ENCODE measurements at places on chromosomes 16 and 17.

DNA sequence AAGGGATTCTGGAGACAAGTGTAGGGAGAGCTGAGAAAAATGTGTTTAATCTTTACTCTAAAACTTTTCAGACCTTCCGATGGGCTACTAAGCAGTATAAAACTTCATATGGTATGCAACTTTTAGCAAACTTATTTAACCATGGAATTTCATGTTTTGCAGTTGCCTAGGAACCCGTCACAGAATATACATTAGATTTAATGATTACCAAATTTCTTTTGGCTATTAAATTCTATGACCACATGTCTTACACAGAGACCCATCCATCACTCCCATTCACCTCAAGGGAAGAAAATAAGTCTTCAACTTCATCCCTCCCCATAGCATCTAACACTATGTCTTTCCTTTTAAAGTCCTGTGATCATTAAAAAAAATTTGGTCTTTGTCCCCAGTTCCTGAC lies 54.9 kb downstream of the HS3ST3A1 start:
- DNase-seq: no peak

- DNase-seq: no peak
Measured at GRCh38 chr17:74742153-74742515, 5.1 kb downstream of the RAB37 start.

- DNase-seq: no peak
Measured at GRCh38 chr17:14310605-14311004, 9.7 kb downstream of the HS3ST3B1 start.

DNA sequence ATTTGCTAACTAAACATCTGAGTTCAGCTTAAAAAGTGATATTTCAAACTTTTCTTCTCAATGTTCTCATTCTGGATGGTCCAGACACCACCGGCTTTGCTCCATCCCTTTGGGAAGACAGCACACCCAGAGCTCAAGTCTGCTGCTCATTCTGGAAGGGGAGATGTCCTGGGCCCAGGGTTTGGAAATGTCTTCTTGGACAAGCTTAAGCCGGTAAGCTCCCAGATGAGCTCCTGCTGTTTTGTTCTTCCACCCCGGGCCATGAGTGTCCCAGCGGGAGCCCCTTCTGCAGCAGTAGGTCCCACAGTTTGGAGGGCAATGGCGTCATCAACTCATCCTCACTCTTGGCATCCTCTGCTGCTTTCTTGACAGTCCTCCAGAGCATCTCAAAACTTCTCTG lies 105.2 kb downstream of the TMEM100 start:
- no peak for DNase-seq

DNA sequence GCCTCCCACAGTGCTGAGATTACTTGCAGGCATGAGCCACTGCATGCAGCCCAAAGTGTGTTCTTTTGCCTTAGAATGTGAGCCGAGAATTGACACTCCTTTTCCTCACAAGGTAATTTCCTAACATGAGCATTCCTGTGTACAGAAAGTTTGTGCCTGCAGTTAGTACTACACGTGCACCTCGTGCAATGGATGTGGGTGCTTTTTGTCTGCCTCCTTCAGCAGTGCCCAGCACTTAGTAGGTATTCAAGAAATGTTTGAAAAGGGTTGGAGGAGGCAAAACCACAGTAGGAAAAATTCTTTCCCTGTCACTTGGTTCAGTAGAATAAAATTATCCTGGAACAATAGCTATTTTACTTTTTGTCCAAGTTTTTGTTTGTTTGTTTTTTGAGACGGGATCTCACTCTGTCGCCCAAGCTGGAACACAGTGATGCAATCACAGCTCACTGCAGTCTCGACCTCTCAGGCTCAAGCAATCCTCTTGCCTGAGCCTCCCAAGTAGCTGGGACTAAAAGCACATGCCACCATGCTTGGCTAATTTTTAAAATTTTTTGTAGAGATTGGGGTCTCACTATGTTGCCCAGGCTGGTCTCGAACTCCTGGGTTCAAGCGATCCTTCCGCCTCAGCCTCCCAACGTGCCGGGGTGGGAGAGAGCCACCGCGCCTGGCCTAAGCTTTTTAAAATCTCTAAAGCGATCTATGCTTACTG lies 2.4 kb downstream of the NDE1 start:
- DNase-seq: no peak

- no peak for DNase-seq
Measured at GRCh38 chr17:50155115-50155819, 4.8 kb upstream of the PPP1R9B start.

- no peak for DNase-seq
Measured at GRCh38 chr17:56793957-56794356, 39.8 kb downstream of the C17orf67 start.

DNA sequence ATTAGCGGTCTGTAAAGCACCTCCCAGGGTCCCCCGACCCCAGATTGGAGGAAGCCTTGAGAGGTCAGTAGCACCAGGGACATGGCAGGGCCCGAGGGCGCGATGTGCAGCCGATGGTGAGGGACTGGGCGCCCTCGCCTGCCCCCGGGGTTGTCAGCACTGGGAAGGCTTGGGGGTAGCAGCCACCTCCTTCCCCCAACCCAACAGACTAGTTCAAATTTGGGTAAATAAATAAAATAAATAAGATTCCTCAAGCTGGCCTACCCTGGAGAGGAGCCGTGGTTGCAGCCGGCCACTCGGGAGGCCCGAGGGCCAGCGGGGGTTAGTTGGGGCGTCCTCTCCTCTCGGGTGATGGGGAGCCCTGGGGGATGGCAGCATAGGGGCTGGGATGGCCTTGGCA lies 1.5 kb downstream of the C16orf92 start:
- no peak for DNase-seq

DNA sequence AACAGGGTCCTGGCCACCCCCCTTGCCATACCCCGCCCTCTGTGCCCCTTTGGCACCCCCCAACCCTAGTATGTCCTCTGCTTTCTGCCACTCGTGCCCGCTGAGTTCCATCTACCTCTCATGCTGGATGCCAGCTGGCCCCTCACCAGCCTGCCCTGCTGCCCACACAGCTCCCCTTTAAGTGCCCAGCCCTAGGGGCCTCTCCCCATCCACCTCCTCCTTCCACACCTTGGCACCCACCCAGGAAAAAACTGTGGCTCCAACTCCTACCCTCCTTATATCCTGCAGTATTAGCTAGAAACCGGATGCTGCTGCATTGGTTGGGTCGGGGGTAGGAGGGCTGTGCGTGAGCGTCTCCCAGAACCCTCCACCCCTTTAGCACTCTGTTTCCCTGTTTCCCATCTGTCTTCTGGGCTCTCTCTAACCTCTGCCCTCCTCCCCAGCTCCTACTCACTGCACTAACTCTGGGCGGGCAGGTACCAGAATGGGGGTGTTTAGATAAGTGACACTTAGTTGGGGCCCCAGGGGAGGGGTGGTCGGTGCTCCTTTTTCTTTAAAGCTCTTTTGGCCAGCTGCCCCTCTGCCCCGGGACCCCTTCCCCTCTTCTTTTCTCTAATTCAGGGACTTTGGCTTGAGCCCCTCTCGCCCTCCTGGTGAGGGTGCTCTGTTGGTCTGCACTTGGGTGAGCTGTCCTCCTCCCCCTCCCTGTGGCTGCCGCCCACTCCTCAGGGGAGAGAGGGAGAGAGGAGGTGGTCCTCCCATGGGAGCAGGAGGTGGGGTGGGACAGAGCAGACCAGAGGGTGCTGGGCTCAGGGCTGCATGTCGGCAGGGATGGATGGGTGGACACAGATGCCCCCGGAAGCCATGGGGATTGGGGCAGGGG lies 9.9 kb downstream of the NR1D1 start:
- no peak for DNase-seq

DNA sequence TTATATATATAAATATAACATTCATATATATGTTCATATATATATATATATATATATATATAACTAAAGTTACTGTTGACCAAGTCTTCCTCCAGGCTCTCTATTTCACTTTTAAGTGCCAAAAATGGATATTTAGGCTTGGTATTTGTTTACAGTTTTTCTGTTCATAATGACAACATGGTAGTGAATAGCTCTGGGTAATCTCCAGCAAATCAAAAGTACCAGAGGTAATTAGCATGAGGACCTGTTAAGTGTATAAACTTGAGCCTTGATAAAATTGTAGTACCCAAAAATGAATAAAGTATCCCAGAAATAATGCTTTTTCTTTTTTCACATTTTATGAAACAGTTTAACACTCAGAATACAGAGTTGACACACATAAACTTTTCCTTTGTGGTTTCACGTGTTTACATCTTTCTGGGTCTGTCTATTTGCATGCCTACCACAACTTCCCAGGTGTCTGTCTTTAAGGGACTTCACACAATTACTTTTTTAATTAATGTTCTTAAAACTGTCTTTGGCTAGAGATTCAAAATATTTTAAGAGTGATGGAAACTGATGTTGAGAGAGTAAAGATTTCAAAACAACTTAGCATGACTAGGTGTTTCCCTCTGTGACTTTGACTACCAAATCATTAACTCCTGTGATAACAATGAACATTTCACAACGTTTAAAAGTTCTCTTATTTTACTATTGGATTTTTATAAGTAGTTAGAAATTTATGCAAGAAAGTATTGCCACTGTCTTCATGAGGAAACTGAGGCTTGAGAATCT lies 47.9 kb downstream of the RABEP1 start:
- DNase-seq: no peak

DNA sequence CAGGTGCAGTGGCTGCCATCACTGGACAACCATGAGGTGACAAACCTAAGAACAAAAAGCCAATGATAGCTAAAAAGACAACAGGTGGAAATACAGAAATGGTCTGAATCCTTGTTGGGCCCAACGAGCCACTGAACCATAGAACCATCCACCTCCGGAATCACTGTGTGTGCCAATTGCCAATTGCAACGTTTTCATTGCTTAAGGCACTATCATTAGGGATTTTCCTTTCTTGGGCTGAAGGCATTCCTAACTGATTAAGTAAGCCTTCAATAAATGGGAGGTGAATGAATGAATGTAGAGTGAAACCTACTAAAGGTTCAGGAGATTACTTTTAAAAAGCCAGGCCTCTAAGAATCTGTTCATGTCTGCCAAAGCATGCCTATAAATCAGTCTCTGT lies 3.6 kb downstream of the USP31 start:
- DNase-seq: no peak

DNA sequence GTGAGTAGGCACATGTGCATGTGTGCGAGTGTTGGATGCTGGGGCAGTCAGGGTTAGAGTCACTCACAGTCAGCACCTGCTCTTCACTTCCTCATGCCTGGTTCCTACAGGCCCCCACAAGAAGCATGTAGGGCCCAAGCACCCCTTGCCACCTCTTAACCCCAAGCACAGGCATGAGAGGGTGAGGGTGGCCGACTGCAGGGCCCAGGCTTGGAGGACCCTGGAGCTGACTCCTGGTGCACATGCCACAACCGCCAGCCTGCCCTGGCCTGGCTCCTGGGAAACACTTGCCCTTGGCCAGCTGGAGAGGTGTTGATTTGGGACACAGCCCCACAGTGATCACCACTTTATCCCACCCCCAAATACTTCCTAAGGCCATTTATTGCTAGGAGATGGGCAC lies 16.9 kb upstream of the CDRT15L2 start:
- DNase-seq: no peak

GRCh38 chr17:76772842-76773525 lies 35.1 kb downstream of the MFSD11 start:
- DNase-seq: no peak

GRCh38 chr16:30088237-30088831 lies 3.4 kb downstream of the TBX6 start:
- no peak for DNase-seq

DNA sequence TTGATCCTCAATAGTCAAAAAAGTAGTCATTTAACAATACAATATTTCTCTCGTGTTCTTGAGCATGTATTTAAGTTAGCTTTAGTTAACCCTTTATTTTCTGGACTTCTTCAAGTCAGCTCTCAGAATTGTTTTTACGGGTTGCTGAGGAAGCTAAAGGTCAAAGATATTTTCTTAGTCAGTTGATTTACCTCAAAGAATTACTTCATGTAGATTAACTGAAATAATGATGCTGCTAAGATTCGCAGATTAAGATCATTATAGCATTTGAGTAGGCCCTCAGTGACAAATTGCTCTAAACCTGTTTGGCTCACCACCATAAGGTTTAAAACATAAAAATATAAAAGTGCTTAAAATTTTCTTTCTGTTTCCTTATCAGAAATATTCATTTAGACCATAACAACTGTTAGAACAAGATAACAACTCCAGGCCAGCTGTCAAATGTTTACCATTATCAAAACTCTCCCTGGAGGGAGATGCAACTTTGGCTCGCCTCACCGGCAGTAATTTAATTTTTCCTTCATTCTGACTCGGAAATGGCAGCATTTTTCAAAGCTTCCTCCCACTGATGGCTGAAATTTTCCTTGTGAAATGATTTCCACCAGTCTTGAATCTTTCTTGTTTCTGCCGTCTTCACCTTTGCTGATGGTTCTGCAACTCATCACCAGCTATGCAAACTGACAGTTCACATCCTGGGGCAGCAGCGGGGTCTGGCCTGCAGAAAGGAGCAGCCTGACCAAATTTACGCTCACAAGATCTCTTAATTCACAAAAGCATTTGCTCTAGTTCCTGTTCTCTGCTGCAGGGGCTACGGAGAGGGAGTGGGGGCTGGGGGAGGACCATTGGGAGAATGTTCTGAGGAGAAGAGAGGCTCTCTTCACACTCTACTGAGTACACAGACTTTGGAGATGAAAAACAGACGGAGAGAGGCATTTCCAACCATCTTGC lies 254.8 kb upstream of the TBX2 start:
- no peak for DNase-seq

DNA sequence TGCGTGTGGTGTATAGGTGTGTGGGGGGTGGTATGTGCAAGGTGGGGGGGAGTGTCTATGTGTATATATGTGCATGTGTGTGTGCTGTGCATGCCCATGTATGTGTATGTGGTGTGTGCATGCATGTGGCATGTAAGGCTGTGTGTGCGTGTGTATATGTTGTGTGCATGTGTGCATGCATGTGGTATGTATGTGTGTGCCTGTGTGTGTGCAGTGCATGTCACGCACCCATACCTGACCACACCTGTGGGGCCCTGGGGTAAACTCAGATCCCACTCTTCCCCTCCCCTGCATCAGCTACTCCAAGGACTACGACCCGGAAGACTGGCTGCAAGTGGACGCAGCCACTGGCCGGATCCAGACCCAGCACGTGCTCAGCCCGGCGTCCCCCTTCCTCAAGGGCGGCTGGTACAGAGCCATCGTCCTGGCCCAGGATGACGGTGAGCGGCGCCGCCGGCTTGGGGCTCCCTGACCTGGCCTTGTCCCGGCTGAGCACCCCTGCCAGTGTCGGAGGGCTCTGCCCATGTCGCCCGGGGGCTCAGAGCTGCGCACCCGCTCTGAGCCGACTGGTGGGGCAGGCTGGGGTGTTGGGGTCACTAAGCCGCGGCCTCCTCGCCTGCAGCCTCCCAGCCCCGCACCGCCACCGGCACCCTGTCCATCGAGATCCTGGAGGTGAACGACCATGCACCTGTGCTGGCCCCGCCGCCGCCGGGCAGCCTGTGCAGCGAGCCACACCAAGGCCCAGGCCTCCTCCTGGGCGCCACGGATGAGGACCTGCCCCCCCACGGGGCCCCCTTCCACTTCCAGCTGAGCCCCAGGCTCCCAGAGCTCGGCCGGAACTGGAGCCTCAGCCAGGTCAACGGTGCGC lies 9.1 kb downstream of the SLC22A31 start:
- no peak for DNase-seq
